Mucosa of descending colon (tissue), 3 donors: ENCODE measurements at places on chromosomes 7 and 10.

DNA sequence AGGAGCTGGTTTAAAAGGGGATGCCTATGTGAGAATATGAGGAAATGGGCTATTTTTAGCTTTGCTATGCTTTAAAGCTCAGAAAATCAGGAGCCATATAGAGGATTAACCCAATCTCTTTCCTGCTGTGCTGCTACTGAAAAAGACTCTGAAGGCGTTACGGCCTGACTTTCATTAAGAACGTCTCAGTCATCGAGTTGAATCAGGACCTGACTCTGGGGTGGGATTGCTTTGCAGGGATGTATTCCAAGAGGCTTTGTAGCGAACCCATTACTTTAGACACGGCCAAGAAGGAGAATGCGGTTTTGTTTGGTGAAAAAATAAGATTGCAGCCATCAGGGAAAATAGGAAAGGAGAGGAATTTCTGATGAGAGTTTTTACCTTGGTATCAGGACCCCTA, 426.9 kb downstream of the CCSER2 start:
- no peak for DNase-seq

DNA sequence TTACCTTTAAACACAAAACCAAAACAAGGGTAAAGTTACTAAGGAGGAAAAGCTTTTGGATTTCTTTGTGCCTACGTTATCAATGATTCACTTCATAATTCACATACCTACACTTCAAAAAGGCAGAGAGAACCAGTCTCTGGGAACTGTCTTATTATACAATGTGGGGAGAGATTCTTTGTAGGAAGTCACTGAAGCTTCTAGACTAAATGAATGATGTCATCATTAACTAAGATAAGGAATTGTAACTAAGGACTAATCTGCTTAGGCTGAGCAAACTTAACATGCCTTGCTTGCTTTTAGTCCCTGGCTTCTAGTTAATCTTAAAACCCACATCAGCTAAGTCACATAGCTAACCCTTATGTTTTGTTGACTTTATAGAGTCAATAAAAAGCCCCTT, 771.2 kb downstream of the NXPH1 start:
- no peak for DNase-seq

GRCh38 chr7:129827467-129827990, 125.2 kb downstream of the UBE2H start:
- no peak for DNase-seq

- DNase-seq, result no peak
Observed at GRCh38 chr7:127946847-127947246, 84.4 kb downstream of the LRRC4 start.
